ENCODE measurements at places on chromosomes 11 and 22.

GRCh38 chr11:108559340-108559739 is 34.2 kb downstream of the EXPH5 start:
- DNase-seq: peak; percentile 69

GRCh38 chr11:297051-297585 is 2.2 kb downstream of the IFITM5 start:
- no peak for DNase-seq

GRCh38 chr22:41568811-41569210 is 8.0 kb downstream of the CSDC2 start:
- DNase-seq: no peak

DNA sequence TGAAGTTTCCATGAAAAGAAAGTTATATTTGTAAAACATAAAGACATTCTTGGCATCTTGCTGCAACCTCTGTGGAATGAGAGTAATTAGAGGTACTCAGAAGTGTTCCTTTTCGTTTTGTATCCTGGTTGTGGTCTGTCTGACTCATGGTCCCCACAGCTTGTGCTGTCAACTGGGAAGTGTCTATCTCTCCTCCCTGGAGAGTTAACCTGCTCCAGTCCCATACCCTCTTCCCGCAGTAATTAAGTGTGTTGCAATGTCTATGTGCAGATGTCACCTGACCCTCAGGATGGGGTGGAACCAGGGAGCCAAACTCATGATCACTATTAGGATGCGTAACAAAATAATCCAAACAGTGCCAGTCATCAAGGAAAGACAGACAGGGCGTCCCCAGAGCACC is 23.0 kb upstream of the ZDHHC13 start:
- DNase-seq: no peak

DNA sequence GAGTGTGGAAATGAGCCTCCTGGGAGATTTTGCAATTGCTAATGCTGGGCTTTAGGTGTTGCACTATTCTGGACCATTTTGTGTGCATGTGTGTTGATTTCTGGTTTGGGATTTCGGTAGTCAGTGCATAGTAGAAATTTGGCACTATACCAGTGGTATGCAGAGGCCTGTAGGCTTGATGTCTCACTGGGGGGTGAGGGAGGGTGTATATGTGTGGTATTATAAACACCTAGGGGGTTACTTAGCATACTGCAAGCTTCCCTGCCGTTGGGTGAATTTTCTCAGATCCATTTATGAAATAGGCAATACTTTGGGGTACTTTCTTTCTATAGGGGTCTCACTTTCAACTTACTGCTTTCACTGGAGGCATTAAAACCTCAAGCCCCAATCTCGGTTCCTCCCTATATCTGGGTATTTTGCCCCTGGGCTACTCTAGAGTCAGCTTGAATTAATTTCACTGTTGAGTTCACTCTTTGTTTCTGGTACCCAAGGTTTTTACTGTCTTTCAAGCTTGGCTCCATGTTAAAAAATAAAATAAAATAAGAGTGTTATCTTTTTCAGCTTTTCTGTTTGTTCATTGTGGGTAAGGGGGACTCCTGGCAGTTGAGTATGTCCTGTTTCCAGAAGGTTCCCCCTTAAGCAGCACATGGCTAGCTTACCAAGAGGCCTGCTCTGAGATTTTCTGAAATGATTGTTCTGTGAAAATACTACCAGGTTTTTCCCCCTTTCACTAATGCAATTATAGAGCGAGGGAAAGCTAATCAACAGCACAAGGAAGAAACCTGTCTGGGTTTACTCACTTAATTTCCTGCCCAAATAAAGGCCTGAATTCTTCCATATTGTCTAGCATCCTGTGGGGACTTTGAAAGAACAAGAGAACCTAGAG is 45.8 kb downstream of the PPFIBP2 start:
- no peak for DNase-seq

- DNase-seq: peak; percentile 59
Observed at GRCh38 chr11:92941676-92942571, 27.5 kb upstream of the MTNR1B start.

GRCh38 chr11:46338636-46338987 is 8.7 kb upstream of the DGKZ start:
- no peak for DNase-seq

DNA sequence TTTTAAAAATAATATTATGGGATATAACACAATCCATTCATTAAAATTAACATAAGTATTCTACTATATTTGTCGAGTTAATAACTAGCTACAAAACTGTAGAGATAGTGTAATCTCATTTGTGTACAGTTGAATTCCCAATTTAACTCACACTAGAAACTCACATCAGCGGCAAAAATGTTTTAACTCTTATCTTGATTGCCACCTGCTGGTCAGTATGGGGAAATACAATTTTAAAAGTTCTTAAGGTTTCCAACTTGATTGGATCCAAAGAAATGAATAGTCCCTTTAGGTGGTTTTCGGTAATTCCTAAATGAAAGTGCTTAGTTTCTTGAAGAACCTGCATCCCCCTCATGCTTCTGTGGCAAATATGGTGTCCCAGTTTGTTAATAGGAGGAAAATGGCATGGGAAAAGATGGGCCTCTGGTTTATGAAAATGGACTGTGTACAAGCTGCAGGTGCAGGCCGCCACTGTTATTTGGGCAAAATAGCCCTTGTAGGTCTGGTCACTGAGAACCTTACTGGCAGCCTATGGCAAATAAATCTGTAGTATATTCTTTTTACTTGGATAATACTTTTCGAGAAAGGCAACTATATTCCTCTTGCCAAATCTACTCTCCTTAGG is 33.7 kb upstream of the SLC17A6 start:
- peak; percentile 60 for DNase-seq

- no peak for DNase-seq
Observed at GRCh38 chr11:18615628-18616392, 16.2 kb downstream of the MISFA start.

GRCh38 chr11:6654281-6655019 is 1.2 kb downstream of the DCHS1 start:
- no peak for DNase-seq

- DNase-seq: peak; percentile 81
Observed at GRCh38 chr22:22955866-22956535, 68.4 kb downstream of the IGLL5 start.

GRCh38 chr22:49683032-49683431 is 144.6 kb downstream of the BRD1 start:
- no peak for DNase-seq

DNA sequence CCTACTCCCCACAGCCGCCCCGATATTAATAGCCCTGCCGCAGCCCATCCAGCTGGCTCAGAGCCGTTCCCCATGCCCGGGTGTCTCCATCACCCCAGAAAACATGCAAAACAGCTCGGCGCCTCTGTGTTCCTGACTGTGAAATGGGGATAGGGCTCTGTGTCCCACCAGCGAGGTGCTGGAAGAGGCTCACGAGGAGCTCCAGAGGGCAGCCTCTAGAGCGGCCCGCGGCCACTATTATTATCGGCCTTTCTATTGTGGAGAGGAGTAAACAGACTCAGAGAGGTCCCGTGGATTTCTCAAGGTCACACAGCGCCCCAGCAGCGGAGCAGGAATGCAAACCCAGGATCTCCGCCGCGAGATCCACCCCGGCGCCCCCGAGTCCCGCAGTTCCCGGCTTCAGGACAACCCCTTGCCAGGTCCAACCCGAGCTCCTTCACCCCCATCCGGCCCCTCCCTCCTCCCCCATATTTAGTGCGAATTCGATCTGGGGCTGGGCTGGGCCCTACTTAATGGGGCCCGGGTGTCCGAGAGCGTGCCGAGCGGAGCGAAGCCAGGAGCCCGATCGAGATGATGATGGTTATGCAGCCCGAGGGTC is at the start of gene ACTN3:
ACTN3 (plus strand) TSS at position 536 of the 598 bp plus-strand sequence; CDS start at position 571, 35 bp downstream.
- DNase-seq: peak; percentile 46

GRCh38 chr11:41301023-41301422 is 158.4 kb downstream of the LRRC4C start:
- peak; percentile 2 for DNase-seq

GRCh38 chr11:107413352-107413751 is 44.3 kb downstream of the CWF19L2 start:
- no peak for DNase-seq

DNA sequence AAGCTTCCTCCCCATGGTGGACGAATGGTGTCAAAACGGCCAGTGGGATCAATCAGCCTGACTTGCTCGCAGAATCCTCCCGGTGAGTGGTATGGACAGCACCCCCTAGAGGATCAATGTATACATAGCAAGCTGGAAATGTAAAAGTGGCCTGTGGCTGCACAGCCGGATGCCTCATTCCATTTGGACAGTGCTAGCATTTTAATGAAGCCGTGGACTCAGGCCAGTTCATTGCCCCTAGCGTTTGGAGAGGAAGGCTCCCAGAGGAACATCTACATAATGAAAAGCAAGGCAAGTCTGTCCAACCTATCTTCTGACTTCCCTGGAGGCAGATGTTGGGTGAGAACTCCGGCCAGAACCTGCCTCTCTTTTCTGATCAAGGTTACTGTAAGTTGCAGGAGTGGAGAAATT is 942.3 kb downstream of the NTM start:
- peak; percentile 49 for DNase-seq

DNA sequence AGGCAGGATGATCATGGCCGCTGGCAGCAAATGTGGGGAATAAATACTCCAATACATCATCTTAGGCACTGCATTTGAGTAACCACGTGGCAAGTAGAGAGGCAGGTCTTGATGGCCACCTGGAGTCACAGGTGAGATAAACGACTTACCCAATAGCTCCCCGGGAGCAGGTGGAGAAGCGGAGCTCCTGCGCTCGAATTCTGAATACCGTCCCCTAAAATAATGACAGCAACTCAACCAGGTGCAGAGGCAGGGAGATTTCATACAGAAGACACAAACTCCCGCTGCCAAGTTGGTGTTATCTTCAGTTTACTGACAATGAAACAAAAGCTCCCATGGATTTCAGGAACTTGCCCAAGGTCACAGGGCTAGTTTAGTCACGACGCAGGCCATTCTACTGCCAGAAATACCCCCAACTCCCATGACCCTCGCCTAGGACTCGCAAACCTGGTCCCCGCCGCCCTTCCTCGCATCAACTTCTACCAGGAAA is 437 bp downstream of the SLC43A3 start:
- peak; percentile 61 for DNase-seq

- peak; percentile 92 for DNase-seq
Observed at GRCh38 chr22:39471381-39472141, 14.7 kb downstream of the MGAT3 start.

DNA sequence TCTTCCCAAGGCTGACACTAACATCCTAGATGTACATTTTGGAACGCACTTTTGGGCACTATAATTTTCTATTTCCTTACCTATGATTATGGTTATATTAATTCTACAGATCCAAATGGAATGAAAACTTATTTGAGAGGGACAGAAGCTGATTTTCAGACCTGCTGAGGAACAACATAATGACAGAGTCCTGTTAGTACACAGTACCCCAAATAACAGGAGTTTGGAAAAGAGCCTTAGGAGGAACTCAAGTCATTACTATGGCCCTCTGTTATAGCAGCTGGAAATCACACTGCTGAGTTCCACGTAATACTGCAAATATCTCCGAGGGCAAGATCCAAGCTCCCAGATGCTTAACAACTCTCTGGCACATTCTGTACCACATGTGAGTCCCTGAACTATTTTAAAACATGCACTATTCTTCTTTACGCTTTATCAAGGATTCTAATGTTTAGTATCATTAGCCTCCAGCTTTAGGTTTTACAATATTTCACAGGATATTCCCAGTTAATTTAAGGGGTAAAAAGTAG is 1027.7 kb upstream of the CCDC90B start:
- no peak for DNase-seq

DNA sequence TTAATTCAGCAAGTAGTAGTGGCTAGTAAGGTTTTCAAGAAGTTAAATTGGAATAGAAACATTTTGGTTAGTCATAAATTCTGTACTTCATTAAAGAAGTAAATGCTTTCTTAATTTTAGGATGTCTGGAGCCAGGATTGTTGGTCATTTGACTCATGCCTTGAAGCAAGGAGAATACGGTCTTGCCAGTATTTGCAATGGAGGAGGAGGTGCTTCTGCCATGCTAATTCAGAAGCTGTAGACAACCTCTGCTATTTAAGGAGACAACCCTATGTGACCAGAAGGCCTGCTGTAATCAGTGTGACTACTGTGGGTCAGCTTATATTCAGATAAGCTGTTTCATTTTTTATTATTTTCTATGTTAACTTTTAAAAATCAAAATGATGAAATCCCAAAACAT is 25.8 kb downstream of the ACAT1 start:
- no peak for DNase-seq

- peak; percentile 39 for DNase-seq
Observed at GRCh38 chr11:36098087-36098486, 154.2 kb downstream of the LDLRAD3 start.

DNA sequence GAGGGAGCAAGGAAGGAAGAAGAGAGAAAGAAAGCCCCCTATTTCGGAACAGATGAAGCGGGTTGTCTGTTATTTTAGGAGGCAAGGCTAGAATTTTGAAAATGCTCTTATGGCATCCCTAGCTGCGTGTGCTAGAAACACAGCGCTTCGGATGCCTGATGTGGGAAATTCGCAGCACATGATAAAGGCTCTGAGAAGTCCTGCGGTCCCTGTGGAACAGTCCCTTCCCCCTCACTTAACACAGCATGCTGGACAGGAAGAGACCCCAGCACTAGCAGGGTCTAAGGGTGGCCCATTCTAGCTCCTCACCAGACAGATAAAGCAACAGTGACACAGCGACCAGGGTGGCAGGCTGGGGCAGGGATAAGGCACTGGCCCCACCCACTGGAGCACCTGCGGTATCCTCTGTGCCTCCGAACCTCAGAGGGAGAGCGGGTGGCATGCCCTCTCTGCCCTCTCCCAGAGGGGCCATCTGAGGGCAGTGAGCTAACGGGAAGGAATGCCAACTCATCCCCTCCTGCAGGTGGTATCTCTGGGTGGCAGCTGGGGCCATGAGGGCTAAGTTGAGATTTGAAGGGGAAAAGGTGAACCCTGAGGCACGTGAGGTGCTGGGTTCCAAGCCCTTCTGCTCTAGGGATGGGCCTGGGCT is 75.7 kb downstream of the SCUBE1 start:
- no peak for DNase-seq

- DNase-seq: no peak
Observed at GRCh38 chr11:124581817-124582216, 12.0 kb downstream of the OR8A1 start.

DNA sequence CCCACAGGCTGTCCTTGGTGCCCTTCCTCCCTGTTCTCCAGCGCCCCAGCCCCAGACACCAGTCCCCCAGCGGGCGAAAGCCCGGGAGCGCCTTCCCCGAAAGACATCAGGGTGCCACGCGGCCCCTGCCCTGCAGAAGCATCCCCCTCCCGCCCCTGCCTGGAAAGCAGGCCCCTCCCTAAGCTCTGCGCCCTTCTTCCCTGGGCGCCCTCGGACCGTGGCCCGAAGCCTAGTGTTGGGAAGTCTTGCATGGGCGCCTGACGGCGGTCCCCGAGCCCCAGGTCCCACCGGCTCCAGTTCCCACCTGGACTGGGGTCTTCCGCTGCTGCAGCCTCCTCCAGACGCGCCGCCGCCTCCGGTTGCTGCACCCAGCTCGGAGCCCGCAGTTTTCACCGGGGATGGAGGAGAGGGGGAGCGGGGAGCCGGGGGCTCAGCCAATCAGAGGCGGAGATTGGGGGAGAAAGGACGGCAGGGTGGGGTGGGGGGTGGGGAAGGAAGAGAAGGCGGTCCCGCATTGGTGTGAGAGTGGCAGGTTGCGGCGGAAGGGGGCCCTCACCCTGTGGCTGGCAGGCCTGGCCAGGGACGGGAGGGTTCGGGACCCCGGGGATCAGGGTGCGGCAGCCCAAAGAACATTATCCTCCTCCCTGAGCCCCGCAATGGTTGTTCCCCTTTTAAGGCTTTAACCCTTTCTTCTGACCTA is at the start of gene THY1:
THY1 (minus strand) TSS at position 364 of the 700 bp plus-strand sequence. CDS start 2,267 bp downstream, outside the sequence.
- peak; percentile 43 for DNase-seq

- DNase-seq: no peak
Observed at GRCh38 chr22:36828815-36829214, 12.0 kb upstream of the PVALB start.

GRCh38 chr11:44570411-44571155 is 5.1 kb downstream of the CD82 start:
- no peak for DNase-seq

- no peak for DNase-seq
Observed at GRCh38 chr11:77418155-77418970, 55.5 kb downstream of the PAK1 start.
